ENCODE measurements at places on chromosomes 12 and 14.

DNA sequence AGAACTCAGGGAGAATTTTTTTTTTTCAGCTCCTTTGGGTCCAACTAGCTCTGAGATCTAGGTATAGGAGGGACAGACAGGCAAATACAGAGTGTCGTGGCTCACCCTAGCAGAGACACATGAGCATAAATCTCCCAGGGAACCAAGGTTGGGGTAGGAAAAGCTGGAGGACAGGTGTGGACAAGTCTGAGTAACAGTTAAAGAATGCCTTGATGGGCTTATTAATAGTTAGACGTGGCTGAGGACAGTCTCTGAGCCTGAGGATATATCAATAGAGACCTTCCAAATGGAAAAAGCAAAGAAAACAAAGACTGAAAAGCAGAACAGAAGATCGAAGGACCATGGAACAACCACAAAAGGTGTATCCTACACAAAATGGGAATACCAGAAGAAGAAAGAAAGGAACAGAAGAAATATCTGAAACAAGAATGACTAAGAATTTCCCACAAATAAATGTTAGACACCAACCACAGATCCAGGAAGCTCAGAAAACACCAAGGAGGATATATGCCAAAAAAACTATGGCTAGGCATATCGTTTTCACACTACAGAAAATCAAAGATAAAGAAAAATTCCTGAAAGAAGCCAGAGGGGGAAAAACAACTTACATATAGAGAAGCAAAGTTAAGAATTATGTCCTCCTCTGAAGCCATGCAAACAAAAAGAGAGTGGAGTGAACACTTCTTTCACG is 80.9 kb downstream of the PTPRB start:
- DNase-seq: no peak

GRCh38 chr14:65164068-65164824 is 61.9 kb upstream of the MAX start:
- DNase-seq: peak; percentile 47

GRCh38 chr14:37037636-37038387 is 134.6 kb downstream of the SLC25A21 start:
- no peak for DNase-seq

DNA sequence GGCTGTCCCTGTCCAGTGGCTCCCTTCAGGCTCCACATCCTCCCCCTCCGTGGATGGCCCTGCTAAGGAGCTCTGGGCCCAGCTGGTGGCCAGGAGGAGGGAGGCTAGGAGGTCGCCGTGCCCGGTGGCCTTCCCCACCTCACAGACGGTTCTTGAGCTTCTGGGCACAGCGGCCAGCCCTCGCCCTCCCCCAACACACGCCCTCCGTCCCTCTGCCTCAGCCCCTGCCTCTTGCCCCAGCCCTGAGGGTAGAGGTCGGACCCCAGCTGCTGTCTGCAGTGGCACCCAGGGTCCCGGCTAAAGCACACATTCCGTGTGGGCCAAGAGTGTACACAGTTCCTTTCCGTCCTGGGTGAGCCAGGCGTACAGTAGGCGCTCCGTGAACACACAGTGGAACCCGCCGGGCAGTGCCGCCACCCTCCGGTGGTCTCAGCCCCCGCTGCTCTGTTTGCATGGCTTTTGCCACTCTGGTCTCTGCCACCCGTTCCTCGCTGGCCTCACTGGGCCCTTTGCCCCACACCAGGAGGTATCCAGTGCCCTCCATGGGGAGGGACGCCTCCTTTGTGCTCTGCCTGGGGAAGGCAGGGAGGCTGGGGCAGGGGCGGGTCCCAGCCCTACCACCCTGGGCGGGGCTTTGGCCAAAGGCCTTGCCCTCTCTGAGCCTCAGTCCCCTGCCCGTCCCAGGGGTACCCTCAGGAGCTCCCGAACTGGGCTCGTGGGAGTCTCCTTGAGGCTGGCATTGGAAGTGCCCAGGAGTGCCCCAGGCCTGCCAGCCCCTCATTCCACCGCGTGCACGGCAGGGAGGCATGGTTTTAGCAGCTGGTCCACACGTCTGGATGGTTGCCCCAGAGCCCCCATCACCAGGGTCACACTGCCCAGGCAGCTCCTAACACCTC is 13.0 kb downstream of the TRMT61A start:
- no peak for DNase-seq

- DNase-seq: peak; percentile 45
Observed at GRCh38 chr14:76352639-76353281, 23.2 kb upstream of the ESRRB start.

DNA sequence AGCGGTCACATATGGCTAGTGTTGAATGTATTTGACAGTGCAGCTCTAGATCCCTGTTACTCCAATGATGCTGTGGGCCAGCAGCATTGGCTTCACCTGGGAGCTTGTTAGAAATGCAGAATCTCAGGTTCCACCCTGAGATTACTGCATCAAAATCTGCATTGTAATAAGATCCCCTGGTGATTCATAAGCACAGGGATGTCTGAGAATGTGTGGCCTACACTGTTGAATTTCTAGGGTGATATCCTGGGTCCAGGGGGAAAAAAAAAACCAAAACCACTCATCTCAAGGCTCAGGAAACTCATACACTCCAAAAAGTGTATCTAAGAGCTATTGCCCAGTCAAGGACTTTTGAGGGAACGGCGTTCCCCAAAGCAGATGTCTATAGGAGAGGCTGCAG is 196.8 kb downstream of the PPM1H start:
- DNase-seq: no peak

- DNase-seq: peak; percentile 29
Observed at GRCh38 chr12:119036878-119037825, 55.8 kb downstream of the SRRM4 start.

DNA sequence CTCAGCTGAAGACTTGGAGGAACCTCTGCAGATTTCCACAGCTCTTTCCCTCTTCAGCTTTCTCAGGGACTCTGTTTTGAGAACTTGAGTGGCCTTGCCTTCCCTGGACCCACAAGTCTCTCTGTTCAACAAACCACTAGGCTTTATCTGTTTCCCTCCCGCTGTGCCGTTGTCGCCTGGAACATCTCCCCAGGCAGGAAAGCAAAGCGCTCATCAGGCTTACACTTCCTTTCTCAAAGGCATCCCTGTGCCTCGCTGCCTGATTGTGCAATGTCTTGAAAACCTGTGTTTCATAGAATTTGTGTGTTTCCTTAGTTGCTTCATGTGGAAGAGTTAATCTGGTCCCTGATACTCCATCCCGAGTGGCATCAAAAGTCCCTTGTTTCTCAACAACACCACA is 64.1 kb downstream of the PPM1A start:
- no peak for DNase-seq

DNA sequence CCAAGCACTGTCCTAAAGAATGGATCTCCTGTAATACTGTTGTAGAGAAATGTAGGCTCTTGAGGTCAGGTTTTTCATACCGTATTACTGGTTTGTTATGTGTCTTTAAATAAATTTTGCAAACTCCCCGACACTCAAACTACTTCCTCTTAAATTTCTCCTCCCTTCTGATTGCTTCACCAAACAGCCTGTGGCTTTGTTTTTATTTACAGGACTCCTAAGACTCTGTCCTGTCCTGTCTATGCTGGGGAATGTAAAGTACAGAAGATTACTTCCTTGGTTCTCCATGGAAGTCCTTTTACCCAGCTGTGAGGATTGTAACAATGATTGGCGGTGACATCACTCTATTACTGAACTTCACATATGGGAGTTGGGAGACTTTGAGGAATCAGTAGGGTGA is 873.5 kb downstream of the DIO2 start:
- no peak for DNase-seq

DNA sequence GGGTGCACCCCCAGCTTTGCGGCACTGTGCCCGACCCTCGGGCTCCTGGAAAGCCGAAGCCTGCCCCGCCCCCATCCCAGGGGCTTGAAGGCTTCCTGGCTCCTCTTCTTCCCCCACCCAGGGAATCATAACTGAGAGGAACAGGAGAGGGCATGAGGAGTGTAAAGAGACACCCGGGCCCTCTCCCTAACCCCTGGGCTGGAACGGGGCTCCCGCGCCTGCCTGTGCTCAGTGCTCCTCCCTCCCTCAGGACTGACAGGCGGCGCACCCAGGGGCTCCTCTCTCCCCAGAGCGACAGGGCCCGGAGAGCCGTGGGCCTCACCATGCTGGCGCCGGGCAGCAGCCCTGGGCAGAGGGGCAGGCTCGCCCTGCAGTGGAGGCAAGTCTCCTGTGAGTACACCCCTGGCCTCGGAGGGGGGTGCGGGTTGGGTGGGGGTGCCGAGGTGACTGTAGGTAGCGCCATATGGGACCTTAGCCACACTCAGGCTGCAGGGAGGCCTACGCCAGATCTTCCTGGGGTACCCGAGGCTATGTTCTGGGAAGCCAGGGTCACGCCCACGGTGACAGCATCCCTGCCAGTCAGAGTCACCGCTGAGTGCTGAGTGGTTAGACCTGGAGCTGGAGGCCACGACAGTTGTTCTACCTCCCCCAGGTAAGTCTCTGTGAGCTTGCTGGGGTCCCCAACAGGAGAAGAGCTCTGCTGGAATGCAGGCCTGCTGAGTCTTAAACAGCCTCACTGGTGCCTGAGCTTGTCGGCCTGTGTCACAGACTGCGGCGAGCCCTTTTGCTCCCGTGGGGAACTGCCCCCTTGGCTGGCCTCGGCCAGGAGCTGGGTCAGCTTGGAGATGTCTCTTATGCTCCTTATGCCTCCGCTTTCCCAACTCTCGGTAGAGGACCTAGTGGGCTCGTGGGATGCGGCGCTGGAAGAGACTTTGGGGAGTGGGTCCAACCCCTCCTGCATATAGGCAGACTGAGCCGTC is 7.8 kb downstream of the LRTM2 start:
- no peak for DNase-seq

- DNase-seq: no peak
Observed at GRCh38 chr12:59858508-59859170, 262.8 kb downstream of the SLC16A7 start.

DNA sequence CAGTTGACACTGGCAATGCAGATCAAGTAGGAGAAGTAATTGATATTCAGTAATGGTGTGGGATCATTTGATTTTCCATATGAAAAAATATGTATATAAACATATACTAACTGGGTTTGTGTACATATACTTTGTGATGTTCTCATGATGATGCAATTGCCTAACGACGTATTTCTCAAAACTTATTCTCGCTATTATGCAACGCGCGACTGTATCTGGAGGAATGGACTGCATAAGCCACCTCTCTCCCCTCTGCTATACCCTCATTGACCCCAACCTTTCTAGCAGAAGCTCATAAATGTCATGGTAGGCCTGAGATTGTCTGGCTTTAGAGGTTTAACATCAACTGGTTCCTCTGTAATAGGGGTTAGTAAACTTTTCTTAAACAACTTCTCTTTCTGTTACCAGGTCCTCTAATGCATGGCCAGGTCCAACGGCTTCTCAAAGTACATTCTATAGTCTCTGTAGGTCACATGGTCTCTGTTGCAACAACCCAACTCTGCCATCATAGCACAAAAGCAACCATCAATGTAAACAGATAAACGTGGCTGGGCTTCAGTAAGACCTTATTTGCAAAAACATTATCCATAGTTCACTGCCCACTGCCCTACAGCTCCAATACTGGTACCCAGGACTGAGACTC is 59.3 kb downstream of the FOXN3 start:
- DNase-seq: no peak

GRCh38 chr12:31797230-31797872 is 68.5 kb upstream of the AMN1 start:
- DNase-seq: no peak

GRCh38 chr12:67630373-67631088 is 18.0 kb upstream of the DYRK2 start:
- no peak for DNase-seq

- no peak for DNase-seq
Observed at GRCh38 chr14:100873096-100873482, 30.4 kb downstream of the RTL1 start.

GRCh38 chr12:91505006-91505405 is 322.4 kb upstream of the DCN start:
- no peak for DNase-seq

DNA sequence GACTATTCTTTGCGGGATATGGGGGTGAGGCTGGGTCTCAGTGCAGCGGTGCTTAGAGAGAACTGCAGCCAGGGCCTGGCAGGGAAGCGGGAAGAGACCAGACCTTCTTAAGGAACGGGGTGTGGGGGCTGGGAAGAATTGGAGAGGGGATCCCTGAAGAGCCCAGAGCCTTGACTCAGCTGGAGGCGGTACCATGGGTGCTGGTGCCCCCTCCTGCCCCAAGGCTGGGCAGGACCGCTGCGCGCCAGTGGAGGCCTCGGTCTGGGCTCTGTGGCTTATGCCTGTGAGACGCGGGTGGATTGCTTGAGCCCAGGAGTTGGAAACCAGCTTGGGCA is 1.3 kb upstream of the RNU7-1 start:
- no peak for DNase-seq

DNA sequence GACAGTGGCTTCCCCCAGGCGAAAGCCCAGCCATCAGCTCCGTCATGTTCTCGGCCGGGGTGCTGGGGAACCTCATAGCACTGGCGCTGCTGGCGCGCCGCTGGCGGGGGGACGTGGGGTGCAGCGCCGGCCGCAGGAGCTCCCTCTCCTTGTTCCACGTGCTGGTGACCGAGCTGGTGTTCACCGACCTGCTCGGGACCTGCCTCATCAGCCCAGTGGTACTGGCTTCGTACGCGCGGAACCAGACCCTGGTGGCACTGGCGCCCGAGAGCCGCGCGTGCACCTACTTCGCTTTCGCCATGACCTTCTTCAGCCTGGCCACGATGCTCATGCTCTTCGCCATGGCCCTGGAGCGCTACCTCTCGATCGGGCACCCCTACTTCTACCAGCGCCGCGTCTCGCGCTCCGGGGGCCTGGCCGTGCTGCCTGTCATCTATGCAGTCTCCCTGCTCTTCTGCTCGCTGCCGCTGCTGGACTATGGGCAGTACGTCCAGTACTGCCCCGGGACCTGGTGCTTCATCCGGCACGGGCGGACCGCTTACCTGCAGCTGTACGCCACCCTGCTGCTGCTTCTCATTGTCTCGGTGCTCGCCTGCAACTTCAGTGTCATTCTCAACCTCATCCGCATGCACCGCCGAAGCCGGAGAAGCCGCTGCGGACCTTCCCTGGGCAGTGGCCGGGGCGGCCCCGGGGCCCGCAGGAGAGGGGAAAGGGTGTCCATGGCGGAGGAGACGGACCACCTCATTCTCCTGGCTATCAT is 663 bp downstream of the PTGER2 start:
- no peak for DNase-seq

DNA sequence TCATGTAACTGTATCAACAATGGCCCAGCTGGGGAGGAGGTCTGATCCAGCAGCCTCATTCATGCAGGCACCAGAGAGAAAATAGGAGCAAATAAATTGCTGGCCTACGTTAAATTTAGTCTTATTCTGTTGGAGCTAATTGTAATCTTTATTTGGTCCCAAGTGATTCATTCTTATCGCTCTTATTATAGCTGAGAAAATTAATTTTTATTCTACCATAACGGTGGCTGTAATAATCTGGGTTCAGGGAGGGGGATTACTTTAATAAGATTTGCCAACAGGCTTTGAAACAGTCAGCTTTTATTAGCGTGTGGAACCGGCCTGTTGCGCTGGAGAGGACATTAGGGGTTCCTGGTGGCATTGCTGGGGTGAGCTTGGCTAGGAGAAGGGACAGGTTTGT is 254.9 kb downstream of the AACS start:
- no peak for DNase-seq

- DNase-seq: no peak
Observed at GRCh38 chr12:86265329-86265695, 9.1 kb upstream of the MGAT4C start.

Data from SHP77 (cell line).